ENCODE measurements at places on chromosomes 5 and 9.

DNA sequence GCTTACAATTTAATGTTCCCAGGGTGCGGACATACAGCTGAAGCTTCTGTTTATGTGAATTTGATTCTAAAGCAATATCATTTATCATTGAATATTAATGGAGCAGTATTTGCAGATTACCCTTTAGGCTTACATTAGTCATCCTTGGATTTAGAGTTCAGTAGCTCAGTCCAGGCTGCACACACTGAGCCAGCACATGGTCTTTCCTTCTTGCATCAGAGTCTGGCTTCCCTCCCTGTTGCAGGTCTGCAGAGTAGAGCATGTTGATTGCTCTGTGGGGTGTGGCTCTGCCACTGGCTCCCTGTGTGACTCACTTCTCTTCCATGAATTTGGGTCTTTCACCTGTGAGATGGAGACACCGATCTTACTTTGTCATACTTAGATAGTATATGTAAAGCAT, 36.8 kb downstream of the NSG2 start:
- no peak for DNase-seq

DNA sequence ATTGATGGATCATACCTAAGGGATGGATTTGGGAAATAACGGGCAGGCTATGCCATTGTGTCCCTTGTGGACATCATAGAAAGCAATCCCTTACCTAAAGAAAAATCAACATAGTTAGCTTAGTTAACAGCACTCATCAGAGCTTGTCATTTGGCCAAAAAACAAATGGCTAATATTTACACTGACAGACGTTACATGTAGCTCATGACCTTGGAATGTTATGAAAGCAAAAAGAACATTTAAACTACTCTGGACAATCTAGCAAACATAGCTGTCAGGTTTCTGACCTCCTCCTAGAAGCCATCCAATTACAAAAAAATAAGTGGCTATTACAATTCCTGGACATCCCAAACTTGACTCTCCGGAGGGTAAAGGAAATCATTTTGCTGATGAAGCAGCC, 23.8 kb downstream of the TMEM232 start:
- no peak for DNase-seq

DNA sequence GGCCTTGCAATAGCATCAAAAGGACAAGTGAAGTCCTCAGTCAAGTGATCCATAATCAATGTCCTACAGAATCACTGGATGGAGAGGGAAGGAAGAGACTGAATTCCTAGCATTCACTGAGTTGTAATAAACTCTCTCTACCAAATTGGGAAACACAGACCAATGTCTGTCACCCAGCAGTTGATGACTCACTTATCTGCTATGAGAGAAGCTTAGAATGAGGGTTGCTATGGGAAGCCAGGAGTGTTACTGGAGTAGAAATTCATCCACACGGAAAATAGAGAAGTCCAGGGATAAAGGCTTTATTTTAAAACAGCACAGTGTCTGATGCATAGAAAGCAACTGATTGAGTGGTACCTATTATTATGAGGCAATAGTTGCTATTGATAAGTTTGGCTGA, 407.4 kb downstream of the BRINP1 start:
- DNase-seq: no peak

- no peak for DNase-seq
Observed at GRCh38 chr9:129258823-129259301, 80.8 kb upstream of the IER5L start.

- no peak for DNase-seq
Observed at GRCh38 chr5:66891184-66891925, 295.2 kb downstream of the MAST4 start.

GRCh38 chr9:122265149-122265915, 650 bp downstream of the MRRF start:
- no peak for DNase-seq

Measured in activated gamma-delta T cell treated with Interleukin-2 at 50 U/mL for 16 hours (primary cell).